ENCODE measurements at places on chromosomes 4 and X. TPM values are rescaled to one million over a fixed set of nuclear protein-coding genes. Genes with fewer than 3 reads are reported as not detected.

ZNF141 gene
- total RNA-seq, result 8.2 TPM

WDFY3 gene
- total RNA-seq, result 48.7 TPM

- peaks cover 10% of the 10 kb centered on the region for H3K27me3 ChIP-seq
- H3K4me1 ChIP-seq, result no peaks in the 10 kb centered on the region
- no peaks in the 10 kb centered on the region for H3K36me3 ChIP-seq
- no peak for DNase-seq
These were observed 42.8 kb downstream of the TENM3 start for GRCh38 chr4:182286035-182286434.

GRCh38 chr4:25993395-25994185 is 79.6 kb downstream of the SMIM20 start:
- peak; percentile 29 for DNase-seq
- peaks cover 12% of the 10 kb centered on the region for H3K4me1 ChIP-seq
- H3K36me3 ChIP-seq, result no peaks in the 10 kb centered on the region
- H3K4me3 ChIP-seq, result no peak overlapping the region
- H3K27me3 ChIP-seq, result no peaks in the 10 kb centered on the region
- peak overlapping the region; percentile 13 for H3K27ac ChIP-seq

DNA sequence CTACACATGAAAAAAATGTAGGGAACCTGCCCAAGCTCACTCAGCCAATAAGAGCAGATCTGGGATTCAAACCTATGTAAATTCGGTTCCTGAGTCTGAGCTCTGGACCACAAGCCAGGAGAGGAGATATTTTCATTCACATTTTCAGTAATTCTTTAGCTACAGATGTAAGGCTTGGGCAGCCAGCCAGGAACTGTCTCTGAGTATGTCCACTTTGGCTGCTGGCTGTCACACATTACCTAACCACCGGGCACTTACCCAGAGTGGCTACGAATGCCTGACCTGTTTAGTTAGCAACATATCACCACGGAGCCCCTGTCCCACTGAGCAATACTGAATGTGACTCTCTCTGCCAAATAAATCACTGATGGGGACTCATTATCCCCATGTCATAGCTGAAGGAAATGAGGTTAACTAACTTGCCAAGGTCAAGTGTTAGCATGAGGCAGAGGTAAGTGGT is 15.3 kb downstream of the USP46 start:
- peaks cover 88% of the 10 kb centered on the region for H3K4me1 ChIP-seq
- H3K27ac ChIP-seq, result peak overlapping the region; percentile 74
- DNase-seq, result peak; percentile 87
- no peaks in the 10 kb centered on the region for H3K27me3 ChIP-seq
- no peaks in the 10 kb centered on the region for H3K36me3 ChIP-seq
- no peak overlapping the region for H3K4me3 ChIP-seq

DNA sequence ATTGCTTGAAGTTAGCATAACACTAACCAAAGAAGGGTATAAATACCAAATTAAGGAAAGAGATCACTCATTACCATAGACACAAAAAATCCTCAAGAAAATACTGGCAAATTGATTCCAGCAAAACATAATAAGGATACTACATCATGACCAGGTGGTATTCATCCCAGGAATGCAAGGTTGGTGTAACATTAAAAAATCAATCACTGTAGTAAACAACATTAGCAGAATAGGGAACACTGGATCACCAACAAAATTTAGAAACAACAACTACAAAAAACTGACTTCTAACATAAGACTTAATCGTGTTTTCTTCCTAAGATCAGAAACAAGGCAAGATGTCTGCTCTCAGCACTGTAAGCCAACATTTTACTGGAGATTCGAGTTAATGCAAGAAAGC is 14.1 kb downstream of the GAK start:
- DNase-seq, result no peak
- peaks cover 4% of the 10 kb centered on the region for H3K36me3 ChIP-seq
- peaks cover 25% of the 10 kb centered on the region for H3K4me1 ChIP-seq

SCML2 gene
- total RNA-seq, result 1.1 TPM

- H3K36me3 ChIP-seq, result no peaks in the 10 kb centered on the region
- no peak overlapping the region for H3K27ac ChIP-seq
These were observed 2067.3 kb upstream of the AGA start for GRCh38 chr4:179509489-179509888.

Measured in left ventricle myocardium inferior (tissue), 1 donor.